ENCODE measurements at places on chromosomes 13 and 19.

DNA sequence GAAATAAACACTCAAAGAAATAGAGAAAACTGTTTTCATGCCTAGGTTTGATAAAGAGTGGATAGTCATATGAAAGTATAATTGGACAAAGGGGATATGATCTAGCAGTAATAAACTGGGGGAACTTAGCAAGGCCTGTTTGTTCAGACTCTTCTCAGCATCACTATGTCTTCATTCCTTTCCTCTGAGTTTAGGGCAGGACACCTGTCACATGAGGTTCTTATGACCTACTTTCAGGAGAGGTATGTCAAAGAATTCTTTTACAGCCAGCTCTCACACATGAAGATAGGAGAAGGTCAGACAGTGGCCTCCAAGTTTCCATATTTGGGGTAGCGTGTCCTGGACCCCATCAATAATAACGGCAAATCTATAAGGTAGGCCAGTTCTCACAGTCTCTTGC lies 11.4 kb upstream of the RFXAP start:
- DNase-seq: no peak

DNA sequence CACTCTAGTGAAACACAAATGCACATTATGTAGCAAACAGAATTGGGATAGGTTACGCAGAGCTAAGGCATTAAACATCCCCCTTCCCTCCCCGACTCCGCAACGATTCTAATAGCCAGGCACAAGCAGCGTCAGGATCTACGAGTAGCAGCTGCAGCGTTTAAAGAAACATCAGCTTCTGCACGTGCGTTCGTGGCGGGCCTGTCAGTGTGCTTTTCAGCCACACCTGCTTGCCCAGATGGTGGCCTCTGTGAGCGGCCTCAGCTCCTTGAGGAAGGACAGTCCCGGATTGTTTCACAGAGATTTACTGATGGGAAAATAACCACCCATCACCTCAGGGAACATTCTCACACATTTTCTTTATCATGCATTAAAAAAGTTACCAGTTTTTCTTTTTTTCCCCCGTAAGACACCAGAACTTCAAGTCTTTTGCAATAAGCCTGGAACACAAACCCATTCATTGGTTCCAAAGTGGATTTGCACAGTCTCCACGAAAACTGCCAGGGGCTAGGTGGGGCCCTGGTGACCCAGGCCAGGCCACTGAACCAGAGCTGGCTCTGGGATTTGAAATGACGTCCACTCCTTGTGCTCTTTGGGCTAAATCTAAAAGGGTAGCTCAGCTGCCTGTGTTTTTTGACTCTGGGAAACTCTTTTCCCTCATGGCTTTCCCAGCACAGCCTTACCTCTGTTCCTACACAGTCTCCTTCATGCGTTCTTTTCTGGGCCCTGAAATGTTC lies 325.5 kb downstream of the KCNRG start:
- no peak for DNase-seq

- no peak for DNase-seq
These were observed 385.4 kb upstream of the PRR20A start for GRCh38 chr13:56755181-56755935.

GRCh38 chr13:39959497-39960144 lies 304.2 kb downstream of the COG6 start:
- no peak for DNase-seq

DNA sequence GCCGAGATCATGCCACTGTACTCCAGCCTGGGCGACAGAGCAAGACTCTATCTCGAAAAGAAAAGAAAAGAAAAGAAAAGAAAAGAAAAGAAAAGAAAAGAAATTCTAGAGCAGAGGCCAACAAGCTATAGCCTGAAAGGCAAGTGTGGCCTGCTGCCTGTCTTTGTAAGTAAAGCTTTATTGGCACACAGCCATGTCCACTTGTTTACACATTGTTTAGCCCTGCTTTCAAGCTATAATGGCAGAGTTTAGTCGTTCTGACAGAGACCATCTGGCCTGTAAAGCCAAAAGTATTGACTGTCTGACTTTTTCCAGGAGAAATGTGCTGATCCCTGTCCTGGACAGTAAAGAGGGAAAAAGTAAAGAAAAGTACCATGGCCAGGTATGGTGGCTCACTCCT lies 18.3 kb downstream of the NWD1 start:
- no peak for DNase-seq

DNA sequence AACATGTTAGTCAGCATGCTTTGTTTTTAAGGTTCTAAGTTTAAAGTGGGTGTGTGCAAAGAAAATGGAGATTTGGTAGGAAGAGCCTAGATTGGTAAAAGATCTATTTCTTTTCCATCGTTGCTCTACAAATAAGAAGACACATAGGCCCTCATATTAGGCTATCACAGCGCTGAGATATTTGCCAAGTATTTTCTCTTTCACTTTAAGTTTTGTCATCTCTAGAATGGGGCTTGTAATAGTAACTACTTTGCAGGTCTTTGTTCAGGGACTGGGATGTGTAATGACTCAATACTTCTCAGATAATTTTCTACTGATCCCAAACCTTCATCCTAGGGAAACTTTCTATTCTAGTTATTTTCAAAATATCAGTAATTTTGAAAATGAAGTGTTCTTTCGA lies 917.7 kb upstream of the SLC10A2 start:
- DNase-seq: no peak

- DNase-seq: no peak
These were observed 25.2 kb upstream of the IGSF23 start for GRCh38 chr19:44587963-44588770.

DNA sequence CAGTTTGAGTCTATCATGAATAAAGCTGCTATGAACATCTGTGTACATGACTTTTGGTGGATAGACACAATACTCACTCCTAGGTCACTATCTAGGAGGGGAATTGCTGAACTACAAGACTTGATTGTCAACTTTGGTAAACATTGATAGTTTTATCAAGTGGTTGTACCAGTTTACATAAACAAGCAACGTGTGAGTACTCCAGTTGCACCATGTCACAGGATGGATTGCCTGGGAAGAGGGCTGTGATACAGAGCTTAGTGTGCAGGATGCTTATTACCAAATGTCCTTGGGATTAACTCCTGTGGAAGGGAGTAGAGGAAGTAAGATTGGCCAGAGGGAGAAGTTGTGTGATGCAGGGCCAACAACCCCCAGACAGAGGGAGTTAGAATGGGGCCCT lies 37.7 kb downstream of the RAP2A start:
- DNase-seq: no peak

DNA sequence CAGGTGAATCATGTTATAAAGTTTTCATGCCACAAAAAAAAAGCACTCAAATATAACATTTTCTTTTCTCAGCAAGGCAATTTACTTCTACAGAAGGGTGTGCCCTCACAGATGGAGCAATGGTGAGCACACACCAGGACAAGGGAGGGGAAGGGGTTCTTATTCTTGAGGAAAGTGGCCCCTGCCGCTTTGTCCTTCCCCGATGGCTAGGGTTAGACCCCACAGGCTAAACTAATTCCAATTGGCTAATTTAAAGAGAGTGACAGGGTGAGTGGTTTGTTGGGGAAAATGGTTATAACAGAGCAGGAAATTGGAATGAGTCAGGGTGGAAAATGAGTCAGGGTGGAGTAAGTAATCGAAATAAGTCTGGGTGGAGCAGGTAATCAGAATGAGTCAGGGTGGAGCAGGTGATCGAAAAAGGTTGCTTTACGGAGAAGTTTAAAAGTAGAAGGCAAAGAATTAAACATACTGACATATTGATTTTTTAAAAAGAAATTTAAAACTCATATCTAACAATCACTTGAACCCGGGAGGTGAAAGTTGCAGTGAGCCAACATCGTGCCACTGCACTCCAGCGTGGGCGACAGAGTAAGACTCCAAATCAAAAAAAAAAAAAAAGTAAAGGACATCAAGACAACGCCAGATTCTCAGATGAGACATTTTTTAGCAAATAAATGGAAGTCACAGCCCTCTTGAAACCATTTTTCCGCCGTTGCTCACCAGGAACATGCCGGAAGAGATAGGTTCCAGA lies 813 bp downstream of the ZNF562 start:
- no peak for DNase-seq

DNA sequence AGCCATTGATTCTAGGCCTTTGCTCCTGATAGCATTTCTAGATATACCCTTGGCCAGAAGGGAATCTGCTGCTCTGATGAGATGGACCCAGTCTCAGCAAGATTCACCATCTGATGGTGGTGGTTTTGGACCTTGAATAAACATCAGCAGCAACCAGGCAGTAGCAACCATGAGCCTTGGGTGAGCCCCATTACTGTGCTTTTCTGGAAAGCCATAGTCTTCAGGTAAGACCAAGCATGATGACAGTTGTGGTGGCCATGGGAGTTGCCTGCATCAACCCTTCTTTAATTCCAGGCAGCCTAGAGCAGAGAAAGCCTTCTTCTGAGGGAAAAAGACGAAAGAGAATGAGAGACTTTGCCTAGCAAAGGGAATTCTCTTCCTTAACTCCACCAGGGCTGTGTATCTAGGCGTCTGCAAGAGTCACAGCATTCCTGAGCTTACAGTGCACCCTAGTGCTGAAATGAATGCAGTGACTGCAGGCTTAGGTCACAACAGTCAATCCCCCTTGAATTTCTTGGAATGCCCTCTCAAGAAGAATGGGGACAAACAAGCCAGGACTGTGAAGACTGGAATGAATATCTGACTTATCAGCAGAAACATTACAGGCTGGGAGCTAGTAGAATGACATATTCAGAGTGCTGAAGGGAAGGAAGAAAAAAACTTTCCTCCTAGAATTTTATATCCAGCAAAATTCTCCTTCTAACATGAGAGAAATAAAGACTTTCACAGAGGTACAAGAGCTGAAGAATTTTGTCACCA lies 942.4 kb upstream of the PCDH20 start:
- DNase-seq: peak; percentile 13

GRCh38 chr19:19997656-19998268 lies 41.5 kb downstream of the ZNF682 start:
- peak; percentile 8 for DNase-seq

DNA sequence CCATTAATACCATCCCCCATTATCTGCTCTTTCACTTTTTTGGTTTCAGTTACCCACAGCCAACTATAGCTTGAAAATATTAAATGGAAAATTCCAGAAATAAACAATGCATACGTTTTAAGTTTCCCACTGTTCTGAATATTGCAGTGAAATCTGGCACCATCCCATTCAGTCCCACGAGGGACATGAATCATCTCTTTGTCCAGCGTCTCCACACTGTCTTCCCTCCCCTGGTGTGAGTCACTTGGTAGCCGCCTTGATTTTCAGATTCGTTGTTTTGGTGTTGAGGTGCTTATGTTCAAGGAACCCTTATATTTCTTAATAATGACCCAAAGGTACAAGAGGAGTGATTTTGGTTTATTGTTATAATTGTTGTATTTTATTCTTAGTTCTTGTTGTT lies 246.1 kb downstream of the DCT start:
- DNase-seq: no peak

DNA sequence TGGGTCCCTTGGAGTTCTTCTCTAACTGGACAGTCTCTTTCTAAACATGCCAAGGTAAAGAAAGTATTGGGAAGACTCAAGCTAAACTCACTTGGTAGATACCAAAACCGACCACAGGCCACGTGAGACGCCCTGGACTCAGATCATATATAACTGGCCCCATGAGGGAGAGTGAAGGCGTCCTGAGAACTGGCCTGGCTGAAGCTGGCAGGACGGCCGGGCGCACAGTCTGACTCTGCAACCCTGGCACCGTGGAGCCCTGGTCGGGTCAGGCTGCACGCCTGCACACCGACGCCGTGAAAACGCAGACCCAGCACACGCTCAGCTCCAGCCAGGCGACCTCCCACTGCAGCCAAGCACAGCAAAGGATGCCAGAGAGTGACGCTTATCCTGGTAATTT lies 122.5 kb upstream of the SPACA7 start:
- DNase-seq: no peak

DNA sequence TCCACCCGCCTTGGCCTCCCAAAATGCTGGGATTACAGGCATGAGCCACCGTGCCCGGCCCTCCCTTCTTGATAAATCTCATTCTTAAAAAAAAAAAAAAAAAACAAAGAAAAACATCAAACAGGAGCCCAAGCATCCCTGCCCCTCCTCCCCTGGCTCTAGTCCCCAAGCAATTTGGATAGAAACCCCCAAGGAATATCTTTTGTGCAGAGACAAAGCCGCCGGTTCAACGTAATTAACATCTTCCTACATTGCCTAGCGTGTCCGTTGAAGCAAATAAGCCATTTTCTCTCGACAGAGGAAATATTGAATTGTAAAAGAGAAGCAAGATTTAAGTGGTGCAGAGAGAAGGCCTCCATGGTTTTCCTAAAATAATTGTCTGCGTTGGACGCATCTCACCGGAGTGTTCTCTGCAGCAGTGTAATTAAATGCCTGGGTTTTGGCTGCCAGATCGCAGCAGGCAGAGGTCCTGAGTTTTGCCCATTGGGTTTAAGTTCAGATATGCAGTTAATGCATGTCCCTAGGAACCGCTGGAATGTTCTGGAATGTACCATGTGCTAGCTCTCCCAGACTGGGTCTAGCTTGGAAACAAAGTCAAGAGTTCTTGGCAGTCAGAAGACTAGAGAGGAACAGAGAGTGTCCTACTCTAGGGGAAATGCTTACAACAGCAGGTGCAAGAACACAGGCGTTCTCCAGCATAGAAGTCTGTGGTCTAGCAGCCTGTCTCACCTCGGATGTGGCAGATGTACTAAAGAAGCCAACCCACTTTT lies 30.8 kb downstream of the PIN1 start:
- DNase-seq: no peak

DNA sequence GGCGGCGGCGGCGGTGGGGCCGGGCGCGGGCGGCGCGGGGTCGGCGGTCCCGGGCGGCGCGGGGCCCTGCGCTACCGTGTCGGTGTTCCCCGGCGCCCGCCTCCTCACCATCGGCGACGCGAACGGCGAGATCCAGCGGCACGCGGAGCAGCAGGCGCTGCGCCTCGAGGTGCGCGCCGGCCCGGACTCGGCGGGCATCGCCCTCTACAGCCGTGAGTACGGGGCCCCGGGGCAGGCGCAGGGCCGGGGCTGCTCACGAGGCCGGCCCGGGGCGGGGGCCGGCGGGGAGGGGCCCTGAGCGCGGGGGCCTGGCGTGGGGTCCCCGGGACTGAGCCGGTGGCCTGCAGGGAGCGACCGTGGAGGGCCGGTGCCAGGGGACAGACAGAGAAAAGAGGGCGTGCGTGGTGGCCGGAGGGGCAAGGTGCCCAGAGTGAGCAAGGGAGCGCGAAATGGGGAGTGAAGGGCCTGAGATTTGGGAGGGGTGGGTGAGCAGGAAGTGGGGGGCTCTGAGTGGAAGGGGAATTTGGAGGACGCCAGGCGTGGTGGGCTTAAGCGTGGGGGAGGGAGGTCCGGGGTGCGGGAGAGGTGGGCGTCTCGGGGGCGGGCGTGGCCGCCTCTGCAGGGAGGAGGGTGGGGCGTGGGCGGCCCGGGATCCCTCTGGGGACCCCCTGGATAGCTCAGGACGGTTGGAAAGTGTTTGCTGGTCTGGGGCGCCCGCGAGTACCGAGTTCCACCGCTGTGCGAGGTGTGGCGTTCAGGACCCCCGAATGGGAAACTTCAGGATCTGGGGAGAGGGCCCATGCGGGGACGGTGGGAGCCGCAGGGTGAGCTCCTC lies 575 bp downstream of the CARM1 start:
- no peak for DNase-seq

DNA sequence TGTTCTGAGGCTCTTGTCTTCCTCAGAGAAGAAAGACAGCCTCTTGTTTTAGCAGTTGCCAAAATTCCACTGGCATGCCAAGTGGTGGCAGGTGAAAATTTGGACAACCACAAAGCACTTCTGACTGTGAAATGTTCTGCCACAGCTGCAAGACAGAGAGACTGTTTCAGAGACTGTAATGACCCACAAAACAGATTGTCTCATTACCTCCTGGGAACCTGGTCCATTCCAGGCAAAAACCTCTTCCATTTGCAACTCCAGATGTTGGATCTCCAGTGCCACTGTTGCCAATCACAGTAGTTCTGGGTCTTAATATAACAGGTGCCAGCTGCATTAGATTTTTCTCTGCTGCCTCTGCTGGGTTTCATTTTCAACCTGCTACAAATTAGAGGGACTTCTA lies 911.5 kb downstream of the UQCRFS1 start:
- no peak for DNase-seq

All from neural crest cell (in vitro differentiated cells).